ENCODE measurements at places on chromosomes 1 and 21. TPM values are rescaled to one million over a fixed set of nuclear protein-coding genes. Genes with fewer than 3 reads are reported as not detected.

RBM11 gene
- total RNA-seq, result 0.38 TPM

TFAP2E gene
- 0.85 TPM for total RNA-seq

PRAMEF14 gene
- not detected for total RNA-seq

DNA sequence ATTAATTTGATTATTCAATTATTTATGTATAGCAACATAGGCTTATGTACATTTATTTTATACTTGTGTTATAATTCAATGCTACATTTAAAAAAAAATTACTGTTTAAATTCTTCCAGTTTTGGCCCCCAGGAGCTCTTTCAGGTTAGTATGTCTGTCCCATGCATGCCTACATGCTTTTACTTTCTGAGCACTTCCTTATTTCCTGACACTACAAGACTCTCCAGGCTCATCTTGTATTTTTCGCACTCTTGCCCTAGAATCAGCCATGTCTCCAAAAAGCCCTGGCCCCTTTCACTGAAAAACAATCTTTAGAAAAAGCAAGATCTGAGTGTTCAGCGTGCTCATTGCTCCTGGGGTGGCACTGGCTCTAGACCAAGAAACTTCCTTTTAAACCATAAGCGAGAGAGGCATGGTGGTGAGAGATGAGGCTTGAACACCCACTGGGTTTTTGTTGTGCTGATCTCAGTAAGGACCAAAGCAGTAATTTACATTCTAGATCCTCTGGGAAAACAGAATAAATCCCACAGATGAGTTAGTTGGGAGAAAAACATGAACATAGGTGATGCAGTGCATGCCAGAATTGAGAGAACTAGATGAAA lies 95.0 kb downstream of the SLC30A10 start:
- DNase-seq, result no peak

- no peak for DNase-seq
These were observed 838.2 kb upstream of the B3GALT2 start for GRCh38 chr1:194024659-194025058.

GPATCH4 gene
- total RNA-seq, result 19.0 TPM

SPRR4 gene
- not detected for total RNA-seq

GRCh38 chr1:235325854-235326253 lies 2.1 kb downstream of the ARID4B start:
- DNase-seq, result no peak

FOXO6 gene
- total RNA-seq, result 0.20 TPM

DNA sequence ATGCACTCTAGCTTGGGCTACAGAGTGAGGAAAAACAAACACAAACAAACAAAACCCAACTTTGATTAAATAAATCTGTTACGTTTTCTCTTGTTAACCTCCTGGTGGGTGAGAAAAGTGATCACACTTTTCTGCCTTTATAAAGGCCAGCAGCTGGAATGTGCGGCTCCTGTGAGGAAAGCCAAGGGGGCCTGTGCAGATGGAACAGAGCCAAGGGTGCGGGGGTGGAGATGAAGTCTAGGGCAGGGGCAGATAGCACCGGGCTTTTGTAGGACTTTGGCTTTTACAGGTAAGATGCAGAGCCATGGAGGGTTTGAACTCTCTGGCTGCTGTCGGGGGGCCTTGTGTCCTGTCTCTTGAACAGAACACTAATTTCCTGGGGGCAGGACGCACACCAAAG lies 40.7 kb upstream of the GPR37L1 start:
- DNase-seq, result no peak

DNA sequence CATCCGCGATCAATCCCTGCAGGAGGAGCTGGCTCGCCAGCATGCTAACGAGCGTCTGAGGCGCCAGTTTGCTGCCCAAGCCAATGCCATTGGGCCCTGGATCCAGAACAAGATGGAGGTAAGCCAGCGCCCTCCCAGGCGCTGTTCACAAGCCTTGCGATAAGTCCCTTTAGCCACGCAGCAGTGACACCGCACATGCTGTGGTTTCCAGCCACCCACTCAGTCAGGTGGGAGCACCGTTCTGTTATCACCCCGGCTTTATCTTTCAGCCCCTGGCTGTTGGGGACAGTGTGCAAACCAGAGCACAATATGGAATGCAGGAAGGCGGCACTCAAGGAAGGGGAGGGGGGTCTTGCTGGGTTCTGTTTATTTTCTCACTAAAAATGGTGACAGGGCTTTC lies 41.1 kb upstream of the MTR start:
- no peak for DNase-seq

GRCh38 chr1:20370698-20371097 lies 80.0 kb downstream of the VWA5B1 start:
- DNase-seq, result no peak

GRCh38 chr1:97500760-97501159 lies 420.1 kb downstream of the DPYD start:
- no peak for DNase-seq

- DNase-seq, result no peak
These were observed 27.4 kb upstream of the TENT5C start for GRCh38 chr1:117578466-117578865.

DNA sequence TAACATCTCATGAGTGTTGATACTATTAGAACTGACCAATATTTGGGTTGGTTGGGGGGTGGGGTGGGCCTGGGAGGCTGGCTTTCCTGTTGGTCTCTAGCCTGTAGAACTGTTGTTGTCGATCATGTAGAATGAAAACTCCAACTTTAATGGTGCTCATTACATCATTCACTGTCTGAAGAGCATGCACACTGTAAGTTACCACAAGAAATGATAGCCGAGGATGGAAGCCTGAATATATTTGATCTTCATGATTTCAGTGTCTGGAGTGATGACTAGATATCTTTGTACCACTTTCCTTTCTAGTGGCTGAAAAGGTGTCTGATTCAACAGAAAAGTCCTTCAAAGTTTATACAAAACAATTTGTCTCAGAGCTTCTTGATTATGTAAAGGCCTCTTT lies 123.6 kb downstream of the XCL2 start:
- DNase-seq, result no peak

TRIM45 gene
- 0.78 TPM for total RNA-seq

DNA sequence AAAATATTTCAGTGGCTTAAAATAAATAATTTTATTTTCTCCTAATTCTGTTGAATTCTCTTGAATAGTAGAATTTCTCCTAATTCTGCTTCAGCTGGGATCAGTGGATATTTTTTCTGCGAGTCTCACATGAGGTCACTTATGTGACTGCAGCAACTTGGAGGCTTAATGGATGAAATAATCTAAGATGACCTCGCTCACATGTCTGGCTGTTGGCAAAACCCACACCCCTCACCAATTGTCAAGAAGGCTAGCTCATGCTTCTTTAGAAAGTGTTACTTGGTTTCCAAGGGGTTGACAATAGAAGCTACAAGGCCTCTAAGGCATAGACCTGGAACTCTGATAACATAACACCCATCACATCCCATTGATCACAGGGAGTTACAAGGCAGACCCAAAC lies 156.9 kb upstream of the DPYD start:
- DNase-seq, result no peak

DNA sequence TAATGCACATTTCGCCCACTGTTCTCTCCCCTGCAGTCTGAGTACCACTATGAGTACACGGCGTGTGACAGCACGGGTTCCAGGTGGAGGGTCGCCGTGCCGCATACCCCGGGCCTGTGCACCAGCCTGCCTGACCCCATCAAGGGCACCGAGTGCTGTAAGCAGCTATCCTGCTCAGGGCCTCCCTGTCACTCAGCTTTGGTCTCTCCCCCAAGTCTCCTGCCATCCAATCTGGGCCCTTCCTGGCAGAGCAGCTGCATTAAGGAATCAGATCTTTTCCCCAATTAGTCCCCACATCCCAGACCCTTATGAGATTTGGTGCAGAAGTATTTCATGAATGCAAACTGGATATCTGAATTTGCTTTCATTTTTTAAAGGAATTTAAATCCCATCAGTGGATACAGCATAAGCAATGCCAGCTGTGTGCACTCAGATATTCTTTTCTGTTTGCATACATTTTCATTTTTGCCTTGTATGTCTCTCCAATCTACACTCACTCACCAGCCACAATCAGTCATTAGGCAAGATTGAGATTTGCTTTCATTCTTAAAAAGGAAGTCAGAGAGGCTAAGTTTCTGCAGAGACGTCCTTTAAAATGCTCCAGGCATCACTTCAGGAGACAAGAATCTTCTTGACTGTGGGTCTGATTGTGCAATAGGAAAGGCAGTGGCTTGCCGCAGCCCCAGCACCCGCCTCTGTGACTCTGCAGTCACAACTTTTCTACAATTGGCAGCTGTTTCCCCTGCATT lies 48.1 kb downstream of the ELAPOR1 start:
- peak; percentile 72 for DNase-seq

TSEN15 gene
- total RNA-seq, result 52.6 TPM

ATAD3B gene
- 25.5 TPM for total RNA-seq

Data from activated CD4-positive, alpha-beta memory T cell treated with anti-CD3 and anti-CD28 coated beads, Interleukin-2, amount 10 ng/mL, durations not matched to agents 7 days and 5 days (primary cell).